Activated CD8-positive, alpha-beta memory T cell treated with anti-CD3 and anti-CD28 coated beads for 24 hours (primary cell): ENCODE measurements at places on chromosomes 12 and 14.

DNA sequence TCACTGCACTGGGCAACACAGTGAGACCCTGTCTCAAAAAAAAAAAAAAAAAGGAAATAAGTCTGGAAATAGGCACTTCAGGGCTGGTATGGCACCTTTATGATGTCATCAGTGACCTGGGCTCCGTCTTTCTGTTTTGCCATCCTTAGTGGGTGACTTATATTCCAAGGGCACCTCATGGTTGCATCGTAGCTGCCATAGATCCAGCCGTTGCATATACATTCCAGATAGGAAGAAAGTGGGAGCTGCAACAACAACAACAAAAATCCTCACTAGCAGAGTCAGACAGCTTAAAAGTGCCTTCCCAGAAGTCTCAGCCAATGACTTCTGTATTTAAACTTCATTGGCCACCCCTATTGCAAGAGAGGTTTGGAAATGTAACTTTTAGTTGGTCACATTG is 26.4 kb downstream of the MYL2 start:
- DNase-seq = no peak

DNA sequence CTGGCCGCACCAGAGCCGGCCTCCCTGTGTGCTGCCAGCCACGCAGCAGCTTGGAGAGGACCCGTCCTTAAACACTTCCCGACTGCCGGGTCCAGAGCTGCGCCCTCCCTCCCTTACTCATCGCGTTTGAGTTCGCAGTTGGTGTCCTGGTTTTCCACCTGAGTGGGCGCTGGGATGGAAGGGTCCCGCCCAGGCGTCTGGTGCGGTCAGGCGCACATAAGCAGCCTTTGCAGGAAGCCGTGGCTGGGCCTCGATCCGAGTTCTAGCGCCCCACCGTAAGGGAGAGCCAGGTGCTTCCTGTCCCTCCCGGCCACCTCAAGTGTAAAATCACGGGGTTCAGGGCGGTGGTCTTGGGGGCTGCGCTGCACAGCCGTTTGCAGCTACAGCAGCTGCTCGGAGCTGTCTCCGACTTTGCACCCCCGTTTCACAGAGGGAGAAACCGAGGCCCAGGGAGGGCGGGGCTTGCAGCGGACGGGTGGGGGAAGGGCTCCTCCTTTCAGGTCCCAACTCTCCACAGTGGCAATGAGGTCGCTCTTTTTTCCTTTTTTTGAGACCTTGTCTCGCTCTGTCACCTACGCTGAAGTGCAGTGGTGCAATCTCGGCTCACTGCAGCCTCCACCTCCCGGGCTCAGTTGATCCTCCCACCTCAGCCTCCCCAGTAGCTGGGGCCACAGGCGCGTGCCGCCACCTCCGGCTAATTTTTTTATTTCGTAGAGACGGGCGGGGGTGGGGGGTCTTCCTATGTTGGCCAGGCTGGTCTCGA is 51.3 kb downstream of the LRCOL1 start:
- peak; percentile 65 for DNase-seq

GRCh38 chr14:67574806-67575205 is 25.3 kb downstream of the PIGH start:
- no peak for DNase-seq

- DNase-seq = no peak
Measured at GRCh38 chr12:26112703-26113147, 12.1 kb downstream of the BHLHE41 start.

- no peak for DNase-seq
Measured at GRCh38 chr14:100074431-100075100, 9.3 kb downstream of the EVL start.
